ENCODE measurements at places on chromosomes 3 and 15.

DNA sequence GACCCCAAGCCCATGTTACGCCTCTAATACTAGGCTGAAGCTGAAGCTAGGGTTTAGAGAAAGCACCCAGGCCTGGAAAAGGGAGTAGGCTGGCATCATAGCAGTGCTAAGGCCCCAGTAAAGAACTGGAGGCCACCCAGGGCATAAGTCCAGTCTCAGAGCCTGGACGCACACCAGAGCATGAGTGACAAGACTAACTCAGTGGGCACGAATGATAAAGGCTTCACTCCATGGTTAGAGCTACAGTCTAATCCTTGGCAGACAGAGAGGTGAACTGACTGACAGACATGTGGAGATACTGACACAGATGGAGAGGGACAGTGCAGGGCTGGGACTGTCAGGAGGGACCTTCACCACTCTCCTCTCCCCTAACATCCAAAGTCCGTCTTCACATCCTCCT is 139.8 kb downstream of the KCNMB2 start:
- no peak for DNase-seq

GRCh38 chr3:171459137-171459941 is 866 bp downstream of the TNIK start:
- DNase-seq = peak; percentile 24

DNA sequence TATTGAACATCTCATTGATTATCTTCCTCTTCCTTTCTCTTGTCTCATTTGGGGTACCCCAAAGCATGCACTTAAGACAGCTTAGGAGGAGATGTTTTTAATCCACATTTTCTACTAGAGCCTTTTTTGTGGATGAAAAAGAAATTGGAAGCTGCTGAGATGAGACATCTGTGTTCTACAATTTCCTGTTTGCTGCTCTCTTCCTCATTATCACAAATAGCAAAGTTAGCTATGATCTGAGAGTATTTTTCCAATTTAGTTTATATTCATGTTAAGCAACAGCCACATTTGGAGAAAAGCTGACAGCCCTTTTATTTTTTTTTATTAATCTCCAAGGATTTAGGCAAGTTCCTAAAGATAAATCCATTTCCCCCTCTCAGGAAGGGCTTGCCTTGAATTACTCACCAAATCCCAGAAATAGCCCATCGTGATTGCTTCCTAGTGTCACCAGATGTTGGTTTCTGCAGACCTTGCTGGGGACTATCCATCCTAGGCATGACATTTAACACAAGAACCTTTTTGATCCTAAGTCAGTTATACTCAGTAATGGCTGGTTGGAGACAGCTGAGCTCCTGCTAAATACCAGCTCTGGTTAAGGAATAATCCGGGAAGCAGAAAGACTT is 70.8 kb upstream of the FILIP1L start:
- DNase-seq = peak; percentile 42

- DNase-seq = no peak
Measured at GRCh38 chr15:85137489-85138168, 156.0 kb downstream of the PDE8A start.

GRCh38 chr15:47410247-47410646 is 307.1 kb upstream of the SEMA6D start:
- DNase-seq = no peak

DNA sequence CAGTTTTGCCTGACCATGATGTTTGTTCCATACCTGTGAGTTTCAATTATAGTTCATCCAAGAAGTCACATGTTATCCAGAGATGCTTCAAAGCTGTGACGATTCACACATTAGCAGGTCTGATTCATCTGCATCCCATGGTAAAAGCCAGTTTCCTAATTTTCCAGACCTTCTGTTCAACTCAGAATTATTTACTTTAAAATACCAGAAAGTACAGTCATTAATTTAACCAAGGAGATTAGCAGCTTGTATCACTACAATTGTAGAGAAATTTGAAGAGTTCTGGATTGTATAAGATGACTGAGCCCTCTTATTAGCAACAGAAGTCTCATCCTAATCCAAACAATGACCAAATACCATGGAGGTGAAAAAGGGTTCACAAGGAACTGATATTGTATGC is 76.1 kb upstream of the THBS1 start:
- DNase-seq = peak; percentile 95

- peak; percentile 77 for DNase-seq
Measured at GRCh38 chr3:12489832-12490231, 5.6 kb downstream of the TSEN2 start.

Data from fibroblast of skin of right biceps (primary cell).